NCI-H187 treated with DMSO at 0.1 percent for 48 hours (cell line): ENCODE measurements at places on chromosomes 12 and 14.

GRCh38 chr12:63410197-63410596 lies 258.1 kb downstream of the DPY19L2 start:
- DNase-seq: no peak

- DNase-seq: no peak
Observed at GRCh38 chr12:26696048-26696612, 136.9 kb downstream of the ITPR2 start.

DNA sequence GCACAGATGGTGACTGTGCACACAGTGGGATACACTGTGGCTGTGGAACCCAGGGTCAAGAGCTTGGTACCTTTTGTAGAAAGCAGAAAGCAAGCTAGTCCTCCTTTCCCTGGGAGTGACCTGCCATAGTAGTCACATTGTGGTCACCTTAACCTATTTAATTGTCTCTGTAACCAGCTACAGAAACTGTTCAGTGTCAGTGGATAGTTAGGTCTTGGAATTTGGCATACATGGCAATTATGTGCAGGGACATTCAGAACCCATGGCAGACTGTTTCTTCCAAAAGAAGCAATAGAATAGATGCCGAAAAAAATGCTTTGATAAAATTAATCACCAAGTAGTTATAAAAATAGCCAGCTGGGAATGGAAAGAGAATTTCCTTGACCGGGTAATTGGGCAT lies 30.4 kb downstream of the PPHLN1 start:
- DNase-seq: no peak

DNA sequence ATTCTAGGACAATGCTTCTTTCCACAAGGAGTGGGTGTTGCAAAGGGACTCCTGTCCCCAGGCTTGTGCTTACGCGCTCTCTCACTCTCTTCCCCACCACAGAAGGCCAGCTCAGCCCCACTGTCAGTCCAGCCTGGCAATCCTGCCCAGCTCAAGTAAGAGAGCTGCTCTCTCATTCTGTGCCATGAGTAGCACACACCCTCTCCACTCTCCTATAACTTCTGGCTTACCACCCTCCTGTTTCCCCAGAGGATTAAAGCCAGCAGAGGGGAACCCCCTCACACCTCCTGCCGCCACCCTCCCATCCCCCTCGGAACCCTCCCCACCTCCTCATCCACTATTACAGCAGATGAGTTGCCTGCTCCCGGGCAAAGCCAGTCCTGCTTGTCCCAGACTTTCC lies 17.1 kb downstream of the NCKAP5L start:
- no peak for DNase-seq

GRCh38 chr12:22284871-22285270 lies 49.6 kb downstream of the ST8SIA1 start:
- no peak for DNase-seq

GRCh38 chr14:100428727-100429126 lies 105.6 kb downstream of the SLC25A47 start:
- no peak for DNase-seq

DNA sequence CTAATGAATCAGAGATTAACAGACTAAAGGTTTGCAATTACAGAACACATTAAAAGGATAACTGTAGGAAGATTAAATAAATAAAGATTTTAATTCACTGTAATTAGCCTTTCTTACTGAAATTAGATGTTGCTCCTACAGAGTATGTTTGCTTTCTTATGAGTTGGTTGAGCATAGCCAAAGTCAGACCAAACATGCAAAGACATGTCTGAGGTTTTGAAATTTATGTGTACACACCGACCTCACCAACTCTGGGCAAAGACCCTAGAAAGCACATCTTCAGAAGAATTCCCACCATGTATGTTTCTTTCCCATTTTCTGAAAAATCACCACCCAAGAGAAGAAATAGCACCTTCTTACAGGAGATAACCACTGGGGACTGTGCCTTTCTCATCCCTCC lies 159.2 kb downstream of the PAX9 start:
- no peak for DNase-seq

DNA sequence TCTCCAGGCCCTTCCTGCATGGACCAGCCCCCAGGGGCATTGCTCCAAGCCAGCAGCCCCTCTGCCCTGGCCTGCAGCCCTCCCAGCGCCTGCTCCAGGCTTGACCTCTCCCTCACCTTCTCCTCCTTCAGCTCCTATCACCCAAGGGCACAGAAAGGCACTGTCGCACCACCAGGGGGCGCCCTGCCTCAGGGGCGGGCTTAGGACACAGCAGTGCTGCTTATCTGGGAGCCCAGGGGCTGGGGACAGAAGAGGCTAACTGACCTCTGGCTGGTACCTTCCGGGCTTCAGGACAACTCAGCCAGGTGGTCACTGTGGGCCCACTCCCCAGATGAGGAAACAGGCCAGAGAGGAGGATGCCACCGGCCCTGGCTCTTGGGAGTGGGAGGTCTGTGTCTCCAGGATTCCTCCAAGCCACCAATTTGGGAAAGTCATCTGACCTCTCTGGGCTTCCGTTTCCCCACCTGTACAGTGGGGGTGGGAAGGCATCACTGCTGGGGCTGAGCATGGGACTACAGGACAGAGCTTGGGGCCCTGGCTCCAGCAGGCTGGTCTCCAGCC lies 25.3 kb upstream of the GPR132 start:
- peak; percentile 22 for DNase-seq

- no peak for DNase-seq
Observed at GRCh38 chr12:68115281-68115680, 44.3 kb downstream of the IFNG start.

- DNase-seq: no peak
Observed at GRCh38 chr12:100156731-100157426, 14.2 kb upstream of the BLTP3B start.

- no peak for DNase-seq
Observed at GRCh38 chr14:92616178-92616577, 102.6 kb downstream of the RIN3 start.

- no peak for DNase-seq
Observed at GRCh38 chr12:120620624-120621023, 19.8 kb upstream of the CABP1 start.

DNA sequence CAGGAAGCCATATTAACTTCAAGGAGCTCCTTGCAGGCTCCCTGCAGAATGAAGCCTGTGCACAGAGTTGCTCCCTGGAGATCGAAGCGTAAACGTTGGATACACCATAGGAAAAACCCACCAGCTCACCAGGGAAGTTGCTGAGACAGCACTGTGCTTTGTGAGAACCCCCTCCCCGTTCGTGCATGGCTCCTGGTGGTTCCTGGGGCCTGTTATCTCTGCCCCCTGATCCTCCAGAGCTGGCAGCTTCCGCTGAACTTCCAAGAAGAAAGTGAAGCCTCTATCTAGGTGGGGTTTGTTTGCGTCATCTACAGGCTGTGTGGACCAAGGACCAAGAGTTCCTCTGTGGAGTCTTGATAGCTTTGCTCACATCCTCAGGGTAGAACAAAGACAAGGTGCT lies 2.4 kb upstream of the CCDC85C start:
- no peak for DNase-seq

- DNase-seq: no peak
Observed at GRCh38 chr12:128951448-128951847, 98.2 kb downstream of the GLT1D1 start.

DNA sequence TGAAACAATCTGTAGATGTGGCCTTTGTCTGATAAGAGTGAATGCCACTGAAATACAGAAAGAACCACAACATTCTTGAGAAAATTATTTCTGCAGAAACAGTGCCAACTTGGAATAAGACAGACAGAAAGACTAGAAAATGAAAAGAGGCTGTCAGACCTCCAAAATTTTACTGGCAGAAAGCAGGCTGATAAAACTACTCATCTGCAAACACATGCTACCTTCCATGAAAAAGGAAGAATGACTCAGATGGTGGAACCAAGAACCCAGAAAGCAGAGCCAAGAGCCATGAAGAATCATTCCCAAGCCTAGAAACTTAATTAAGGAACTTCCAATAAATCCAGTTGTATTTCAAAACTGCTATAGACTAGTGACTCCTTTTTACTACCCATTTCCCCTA lies 31.9 kb upstream of the OSBPL8 start:
- no peak for DNase-seq

DNA sequence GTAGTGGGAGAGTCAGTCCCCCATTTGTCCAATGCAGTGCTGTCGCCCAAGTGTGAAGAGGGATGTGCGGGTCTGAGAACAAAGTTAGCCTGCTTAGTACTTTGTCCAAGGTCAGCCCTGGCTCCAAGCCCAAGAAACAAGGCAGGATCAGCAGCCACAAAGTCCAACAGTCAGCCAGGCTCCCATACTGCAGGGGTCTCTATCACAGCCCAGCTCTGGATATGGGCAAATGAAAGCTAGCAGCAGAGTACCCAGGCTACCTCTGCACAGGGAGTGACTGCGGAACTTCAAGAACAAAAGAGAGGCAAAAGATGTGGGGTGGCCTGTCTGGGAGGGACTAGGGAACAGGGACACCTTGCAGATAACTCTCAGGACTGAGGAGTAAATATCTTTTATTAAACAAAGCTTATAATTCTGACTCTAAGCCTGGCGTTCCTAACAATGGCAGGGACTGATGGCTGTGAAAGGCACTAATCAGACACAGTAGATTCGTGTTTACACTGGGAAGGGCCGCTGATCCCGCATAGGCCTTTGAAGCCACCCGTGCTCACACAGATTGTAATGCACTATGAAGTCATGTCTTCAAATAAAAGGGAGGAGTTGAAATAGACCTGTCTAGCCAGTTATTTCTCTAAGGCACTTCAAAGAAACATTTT lies 91.0 kb upstream of the EEA1 start:
- no peak for DNase-seq

- no peak for DNase-seq
Observed at GRCh38 chr12:57518176-57518919, 2.0 kb downstream of the DDIT3 start.

- DNase-seq: no peak
Observed at GRCh38 chr14:86570371-86570770, 1040.4 kb downstream of the FLRT2 start.

DNA sequence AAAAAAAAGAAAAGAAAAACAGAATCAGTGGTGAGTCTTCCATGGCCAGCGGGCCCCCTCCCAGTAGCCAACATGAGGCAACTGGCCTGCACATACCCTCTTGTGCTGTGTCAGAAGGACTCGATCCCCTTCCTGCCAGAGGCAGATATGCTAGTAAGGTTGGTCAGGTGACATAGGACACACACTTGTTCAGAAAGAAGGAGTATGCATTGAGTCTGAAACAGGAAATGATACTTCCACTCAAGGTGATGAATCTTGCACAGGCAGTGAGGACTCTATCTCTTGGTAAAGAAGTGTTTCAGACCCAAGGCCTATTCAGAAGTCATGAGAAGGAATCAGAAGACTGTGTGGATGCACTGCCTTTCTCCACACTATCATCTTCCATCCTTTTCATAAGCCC lies 269.7 kb upstream of the FAR2 start:
- no peak for DNase-seq

DNA sequence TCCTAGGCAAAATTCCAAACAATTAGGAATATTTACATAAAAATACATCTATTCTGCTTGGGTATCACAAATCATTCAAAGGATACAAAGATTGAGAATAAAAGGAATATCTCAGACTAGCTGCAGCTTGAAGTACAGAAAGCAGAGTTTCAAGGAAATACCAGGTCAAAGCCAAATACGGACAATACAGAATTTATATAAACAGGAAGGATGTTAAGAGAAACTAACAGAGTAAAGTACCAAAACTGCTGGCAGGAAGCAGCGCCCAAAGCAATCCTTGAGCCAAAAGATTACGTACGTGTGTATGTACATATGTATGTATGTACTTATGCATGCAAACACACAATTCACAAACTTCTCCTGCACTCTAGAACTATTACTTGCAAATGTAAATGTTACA lies 86.6 kb downstream of the PPP1R12A start:
- no peak for DNase-seq

DNA sequence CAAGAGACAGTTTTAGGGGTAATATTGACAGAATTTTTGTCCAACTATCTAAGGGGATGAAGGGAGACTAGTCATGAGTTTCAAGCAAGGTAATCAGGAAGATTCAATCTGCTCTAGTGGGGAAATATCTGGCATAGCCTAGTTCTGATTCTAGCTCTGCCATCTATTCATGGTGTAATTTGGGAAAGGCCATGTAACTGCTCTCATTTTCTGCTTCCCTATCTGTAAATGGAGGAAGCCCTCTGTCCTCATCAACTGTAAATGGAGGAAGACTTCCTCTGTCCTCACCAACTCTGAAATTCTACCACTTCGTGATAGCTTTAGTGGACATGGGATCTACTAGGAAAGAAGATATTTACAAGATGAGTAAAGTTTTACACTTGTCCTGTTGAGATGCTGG lies 37.9 kb downstream of the BHLHE41 start:
- no peak for DNase-seq

DNA sequence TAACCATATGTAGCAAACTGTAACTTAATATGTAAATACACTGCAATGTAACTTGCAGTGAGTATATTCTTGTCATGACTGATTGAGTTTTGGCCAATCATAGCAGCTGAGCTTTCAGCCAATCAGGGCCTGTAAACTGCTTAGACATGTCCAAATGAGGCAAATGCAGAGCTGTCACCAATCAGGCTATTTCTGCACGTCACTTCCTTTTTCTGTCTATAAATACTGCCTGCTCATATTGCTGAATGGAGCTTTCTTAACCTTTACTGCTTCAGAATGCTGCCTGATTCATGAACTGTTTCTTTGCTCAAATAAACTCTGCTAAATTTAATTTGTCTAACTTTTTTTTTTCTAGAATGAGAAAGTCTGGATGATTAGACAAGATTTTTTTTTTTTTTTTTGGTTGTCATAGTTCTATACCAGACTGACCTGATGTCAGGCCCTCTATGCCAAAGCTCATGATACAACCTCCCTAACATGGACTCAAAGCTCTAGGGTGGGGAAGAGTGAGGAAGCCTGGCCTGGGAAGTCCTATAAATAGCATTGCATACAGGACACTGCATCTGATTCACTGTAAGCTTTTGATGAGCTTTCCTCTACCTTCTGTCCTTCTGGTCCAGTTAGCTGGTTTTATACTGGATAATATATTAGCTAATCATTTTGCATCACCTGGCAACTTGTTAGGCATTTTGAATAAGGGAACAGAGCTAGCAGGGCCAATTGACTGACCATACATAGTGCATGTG lies 12.0 kb downstream of the MGP start:
- DNase-seq: no peak

DNA sequence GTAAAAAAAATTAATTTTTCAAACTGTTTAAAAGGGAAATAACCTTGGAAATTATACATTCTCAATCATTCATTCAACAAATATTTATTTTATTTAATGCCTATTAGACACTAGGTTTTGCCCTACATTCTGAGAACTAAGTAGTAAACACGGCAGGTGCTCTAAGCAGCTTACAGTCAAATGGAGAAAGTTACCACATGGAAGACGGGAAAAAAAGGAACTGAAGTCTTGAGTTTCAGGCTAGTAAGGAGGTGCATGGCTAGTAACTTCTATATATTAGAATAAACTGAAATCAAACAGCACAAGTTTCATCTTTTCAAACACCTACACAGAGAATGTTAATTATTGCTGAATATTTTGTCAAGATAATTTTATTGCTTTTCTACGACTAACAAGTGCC lies 52.9 kb downstream of the C12orf42 start:
- DNase-seq: no peak

DNA sequence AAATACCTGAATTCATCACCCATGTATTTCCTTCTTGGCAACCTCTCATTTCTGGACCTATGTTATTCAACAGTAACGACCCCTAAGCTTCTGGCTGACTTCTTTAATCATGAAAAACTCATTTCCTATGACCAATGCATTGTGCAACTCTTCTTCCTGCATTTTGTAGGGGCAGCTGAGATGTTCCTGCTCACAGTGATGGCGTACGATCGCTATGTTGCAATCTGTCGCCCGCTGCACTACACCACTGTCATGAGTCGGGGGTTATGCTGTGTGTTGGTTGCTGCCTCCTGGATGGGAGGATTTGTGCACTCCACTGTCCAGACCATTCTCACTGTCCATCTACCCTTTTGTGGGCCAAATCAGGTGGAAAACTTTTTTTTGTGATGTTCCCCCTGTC lies 356 bp downstream of the OR4Q2 start:
- no peak for DNase-seq
